Stimulated activated CD4-positive, alpha-beta T cell treated with anti-CD3 and anti-CD28 coated beads, Interleukin-1b, Interleukin-23, amount 100 ng/mL, for 4 hours (primary cell): ENCODE measurements at places on chromosomes 5 and 9.

DNA sequence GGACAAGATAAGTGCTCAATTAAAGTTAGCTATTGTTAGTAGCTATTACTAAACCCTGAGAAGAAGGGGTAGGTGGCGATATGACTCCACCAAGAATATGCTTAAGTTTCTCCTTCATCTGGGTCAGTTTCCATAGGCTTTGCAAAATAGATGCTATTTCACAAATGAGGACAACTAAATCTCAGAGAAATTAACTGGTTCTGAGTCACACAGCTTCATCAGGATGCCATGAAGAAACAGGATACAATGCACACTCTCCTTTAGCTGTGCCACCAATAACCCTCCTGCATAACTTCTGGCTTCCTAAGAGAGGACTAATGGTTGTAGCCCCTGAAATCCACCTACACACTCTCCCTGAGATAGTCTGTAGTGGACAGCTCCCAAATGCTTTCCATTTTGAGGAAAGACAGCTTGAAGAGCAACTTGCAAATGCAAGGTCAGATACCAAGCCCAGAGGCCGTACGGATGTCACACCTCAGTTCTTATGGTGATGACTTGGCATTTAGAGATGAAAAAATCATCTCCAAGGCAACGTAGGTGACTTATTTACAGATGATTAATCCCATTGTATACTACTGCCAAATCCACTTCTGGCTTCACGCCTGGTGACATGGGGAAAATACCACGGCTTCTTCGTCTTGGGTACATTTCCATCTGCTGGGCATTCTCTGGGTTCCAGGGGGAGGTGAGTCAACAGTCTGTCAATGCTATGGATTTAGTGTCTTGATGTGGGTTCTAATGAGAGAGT lies 251.4 kb upstream of the IL12B start:
- DNase-seq = no peak

- no peak for DNase-seq
These were observed 243.9 kb upstream of the KLF4 start for GRCh38 chr9:107733523-107733894.

DNA sequence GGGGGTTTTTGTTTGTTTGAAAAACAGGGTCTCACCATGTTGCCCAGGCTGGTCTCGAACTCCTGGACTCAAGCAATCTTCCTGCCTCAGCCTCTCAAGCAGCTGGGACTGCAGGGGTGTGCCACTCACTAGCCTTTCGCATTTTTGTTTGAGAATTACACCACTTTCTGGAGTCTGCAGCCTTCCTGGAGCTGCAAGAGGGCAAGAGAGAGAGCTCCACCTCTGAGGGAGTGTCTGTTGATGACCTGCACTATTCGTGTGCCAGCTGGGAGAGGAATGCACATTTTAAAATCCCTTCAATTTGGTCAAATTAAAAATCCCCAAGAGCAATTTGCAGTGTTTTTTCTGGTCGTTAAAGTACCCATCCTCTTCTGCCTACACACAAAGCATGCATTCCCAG lies 5.0 kb upstream of the CKMT2 start:
- DNase-seq = no peak

- no peak for DNase-seq
These were observed 11.2 kb downstream of the IER5L start for GRCh38 chr9:129166623-129167557.

DNA sequence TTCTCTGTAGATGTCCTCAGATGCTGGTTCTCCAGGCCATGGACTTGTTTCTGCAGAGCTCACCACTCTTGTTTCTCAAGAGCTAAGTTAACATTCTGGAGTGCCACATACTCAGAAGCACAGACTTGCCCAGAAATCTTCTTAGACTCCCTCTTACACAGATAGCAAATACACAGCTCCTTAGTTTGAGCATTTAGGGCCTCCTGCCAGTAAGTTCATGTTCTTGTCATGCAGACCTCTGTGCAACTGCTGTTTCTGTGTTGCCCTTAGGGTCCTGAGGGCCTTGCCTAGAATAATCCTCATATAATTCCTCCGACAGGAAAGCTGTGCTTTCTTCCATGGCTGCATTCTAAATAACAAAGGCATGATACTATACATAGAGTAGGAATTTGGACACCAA lies 1.3 kb upstream of the PTPDC1 start:
- DNase-seq = no peak

DNA sequence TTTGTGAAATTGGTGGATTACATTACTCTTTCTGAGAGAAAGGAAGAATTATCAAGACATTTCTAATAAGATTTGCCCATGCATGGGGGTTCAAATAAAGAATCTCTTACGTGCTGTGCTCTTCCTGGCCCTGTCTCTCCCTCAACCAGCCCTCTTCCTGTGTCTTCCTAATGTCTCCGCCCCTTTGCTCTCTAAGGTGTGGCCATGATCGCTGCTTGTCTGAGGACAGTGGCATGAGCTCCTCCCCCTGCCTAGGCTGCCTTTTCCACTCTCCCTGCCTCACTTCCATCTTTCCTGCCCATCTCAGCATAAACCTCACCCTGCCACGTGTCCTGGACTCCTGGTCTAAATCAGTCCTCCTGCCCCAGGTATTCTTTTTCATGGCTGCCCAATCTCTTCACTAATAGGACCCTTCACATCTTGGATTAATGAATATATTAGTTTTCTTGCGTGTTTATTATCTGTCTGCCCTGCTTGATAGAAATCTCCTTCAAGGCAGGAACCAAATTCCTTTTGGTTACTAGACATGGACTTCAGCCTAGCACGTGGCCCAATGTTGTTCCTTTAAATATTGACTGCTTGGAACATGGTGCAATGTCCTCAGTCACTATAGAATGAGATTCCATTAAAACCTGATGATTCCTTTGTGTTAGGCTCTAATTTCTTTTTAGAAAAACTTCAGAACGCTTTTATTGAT lies 122.3 kb downstream of the MTRR start:
- DNase-seq = no peak

- no peak for DNase-seq
These were observed 59.4 kb downstream of the ELAVL2 start for GRCh38 chr9:23766613-23767012.

- no peak for DNase-seq
These were observed 188.1 kb upstream of the PTGER4 start for GRCh38 chr5:40491644-40492043.

DNA sequence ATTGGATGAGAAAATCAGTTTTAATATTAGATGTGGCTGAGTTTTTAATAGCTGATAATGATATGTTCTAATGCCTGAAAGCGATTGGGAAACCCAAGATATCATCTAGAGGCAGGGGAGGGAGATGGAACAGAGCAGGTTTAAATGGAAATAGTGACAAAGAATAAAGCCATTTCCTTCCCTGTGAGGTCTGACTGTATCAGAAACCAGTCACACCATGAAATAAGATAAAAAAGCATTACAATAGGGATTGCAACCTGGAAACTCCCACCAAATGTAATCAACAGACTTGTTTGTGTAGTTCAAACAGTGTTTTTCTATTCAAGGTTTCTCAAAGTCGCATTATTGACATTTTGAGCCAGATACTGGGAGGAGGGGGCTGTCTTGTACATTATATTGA lies 110.1 kb upstream of the SMIM23 start:
- no peak for DNase-seq

- no peak for DNase-seq
These were observed 632 bp downstream of the DPM2 start for GRCh38 chr9:127937056-127937387.

- DNase-seq = no peak
These were observed 379.7 kb downstream of the MAT2B start for GRCh38 chr5:163885117-163885516.

GRCh38 chr9:136629879-136630661 lies 32.6 kb upstream of the EGFL7 start:
- peak; percentile 35 for DNase-seq

- DNase-seq = no peak
These were observed 136.8 kb upstream of the ADRA1B start for GRCh38 chr5:159779481-159779880.
